ENCODE measurements at places on chromosomes 1 and 21.

DNA sequence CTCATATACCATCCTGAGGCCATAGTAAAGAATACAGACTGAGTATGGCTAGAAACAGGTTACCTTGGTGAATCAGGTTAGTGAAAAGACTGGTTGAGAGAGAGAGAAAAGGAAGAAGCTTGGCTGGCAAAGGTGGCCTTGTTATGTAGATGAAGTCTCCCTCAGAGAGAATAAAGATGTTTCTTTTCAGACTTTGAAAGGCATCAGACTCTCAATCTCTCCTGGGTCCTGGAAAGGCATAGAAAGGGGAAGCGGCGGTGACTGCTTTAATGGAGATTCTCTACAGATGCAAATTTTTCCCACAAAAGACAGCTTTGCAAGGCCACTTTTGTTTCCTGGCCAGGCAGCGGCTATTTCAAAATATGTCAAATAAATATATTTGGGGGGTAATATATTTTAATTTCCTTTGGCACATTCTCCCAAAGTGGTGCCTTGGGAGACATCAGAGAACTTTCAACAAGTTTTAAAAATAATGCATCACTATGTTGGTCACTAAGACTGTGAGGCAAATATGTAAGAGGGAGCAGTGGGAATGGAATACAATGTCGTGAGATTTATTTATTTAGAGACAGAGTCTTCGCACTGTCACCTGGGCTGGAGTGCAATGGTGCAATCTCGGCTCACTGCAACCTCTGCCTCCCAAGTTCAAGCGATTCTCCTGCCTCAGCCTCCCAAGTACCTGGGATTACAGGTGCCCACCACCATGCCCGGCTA lies 46.1 kb downstream of the NPHS2 start:
- DNase-seq = no peak

GRCh38 chr1:216614011-216614934 lies 109.0 kb downstream of the ESRRG start:
- no peak for DNase-seq

DNA sequence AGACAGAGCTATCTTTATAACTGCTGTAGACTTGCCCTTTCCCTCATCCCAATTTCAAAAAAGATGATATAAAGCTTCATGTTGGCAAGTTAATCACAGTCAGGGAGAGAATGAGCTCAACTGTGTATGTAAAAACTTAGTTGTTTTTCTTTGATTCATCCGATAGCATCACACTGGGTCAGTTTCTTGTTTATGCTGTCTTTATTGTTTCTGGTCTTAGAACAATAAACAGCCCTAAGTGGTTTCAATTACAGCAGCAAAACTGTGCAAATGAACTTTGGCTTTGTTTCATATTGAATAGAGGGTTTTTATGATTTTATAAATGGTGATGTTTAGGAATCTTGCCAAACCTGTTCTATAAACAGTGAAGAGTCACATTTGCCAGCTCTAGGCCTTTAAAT lies 423.8 kb upstream of the CXADR start:
- no peak for DNase-seq

- DNase-seq = no peak
These were observed 326.1 kb downstream of the MRPL39 start for GRCh38 chr21:25281134-25281533.

DNA sequence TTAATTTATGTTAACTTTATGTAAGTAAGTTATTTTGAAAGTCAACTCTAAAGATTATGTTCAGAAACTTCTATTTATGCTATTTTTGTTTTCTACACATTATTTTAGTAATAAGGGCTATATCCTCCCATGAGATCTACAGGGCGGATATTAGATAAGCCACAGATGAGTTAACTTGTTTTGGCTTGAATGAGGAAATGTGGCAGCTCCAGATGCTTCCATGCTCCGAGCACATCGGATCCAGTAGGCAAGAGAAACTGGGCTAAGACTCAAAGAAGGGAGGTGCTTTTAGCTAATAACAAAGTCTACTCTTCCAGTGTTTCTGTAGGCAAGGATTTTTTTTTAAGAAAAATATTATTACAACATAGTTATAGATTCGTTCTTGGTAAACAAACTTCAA lies 20.0 kb upstream of the LAMC1 start:
- no peak for DNase-seq

- no peak for DNase-seq
These were observed 795.2 kb upstream of the TMPRSS15 start for GRCh38 chr21:19198801-19199200.

GRCh38 chr1:64540265-64540791 lies 70.4 kb downstream of the CACHD1 start:
- DNase-seq = no peak

DNA sequence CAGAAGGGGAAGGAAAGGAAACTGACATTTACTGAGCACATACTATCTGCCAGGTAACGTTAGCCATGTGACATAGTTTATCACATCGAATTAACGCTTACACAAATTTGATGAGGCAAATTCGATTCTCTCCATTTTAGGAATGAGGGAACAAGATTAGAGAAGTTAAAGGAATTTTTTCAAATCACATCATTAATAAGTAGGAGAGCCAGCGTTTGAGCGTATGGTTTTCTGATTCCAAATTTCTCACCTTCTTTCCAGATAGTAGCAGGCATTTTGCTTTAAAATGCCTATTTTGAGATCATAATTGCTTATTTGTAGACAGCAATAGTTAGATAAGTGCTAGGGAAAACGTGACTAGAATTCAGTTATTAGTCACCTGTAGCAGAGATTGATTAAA lies 19.3 kb downstream of the FMO3 start:
- no peak for DNase-seq

GRCh38 chr1:38151399-38151798 lies 104.8 kb upstream of the POU3F1 start:
- DNase-seq = no peak

GRCh38 chr1:197339106-197340060 lies 71.3 kb downstream of the CRB1 start:
- no peak for DNase-seq

GRCh38 chr1:90155721-90156487 lies 161.0 kb downstream of the ZNF326 start:
- no peak for DNase-seq

DNA sequence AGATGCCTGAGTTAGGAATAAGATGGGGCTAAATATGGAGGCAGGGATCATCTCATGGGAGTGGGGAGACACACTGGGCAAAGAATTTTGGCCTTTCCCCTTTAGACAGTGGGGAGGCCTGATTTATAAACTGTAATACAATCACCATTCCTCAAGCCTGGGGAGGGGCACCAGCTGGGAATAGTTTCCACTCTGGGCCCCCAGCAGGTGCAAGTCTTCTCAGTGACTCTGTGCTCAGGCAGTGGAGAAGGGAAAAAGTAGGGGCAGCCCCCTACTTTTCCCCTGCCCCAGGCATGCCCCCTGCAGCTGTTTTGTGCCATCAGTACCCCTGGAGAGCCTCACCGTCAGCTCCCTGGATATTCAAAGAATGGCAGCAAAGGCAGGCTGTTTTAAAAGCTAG lies 19.1 kb downstream of the COA7 start:
- no peak for DNase-seq

DNA sequence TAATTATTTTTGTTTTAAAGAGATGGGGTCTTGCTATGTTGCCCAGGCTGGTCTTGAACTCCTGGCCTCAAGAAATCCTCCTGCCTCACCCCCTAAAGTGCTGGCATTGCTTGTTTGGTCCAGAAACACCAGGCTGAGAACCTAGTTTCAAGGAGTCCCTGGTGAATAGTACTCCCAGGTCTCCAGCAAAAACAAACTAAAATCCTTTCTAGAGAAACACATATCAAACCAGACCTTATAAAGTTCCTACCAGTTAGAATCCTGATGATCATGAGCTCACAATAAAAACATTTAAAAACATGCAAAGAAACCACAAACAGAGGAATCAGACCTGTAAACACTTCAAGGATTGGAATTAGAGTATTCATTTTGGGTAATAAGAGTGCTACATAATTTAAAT lies 34.4 kb upstream of the PADI1 start:
- DNase-seq = no peak

DNA sequence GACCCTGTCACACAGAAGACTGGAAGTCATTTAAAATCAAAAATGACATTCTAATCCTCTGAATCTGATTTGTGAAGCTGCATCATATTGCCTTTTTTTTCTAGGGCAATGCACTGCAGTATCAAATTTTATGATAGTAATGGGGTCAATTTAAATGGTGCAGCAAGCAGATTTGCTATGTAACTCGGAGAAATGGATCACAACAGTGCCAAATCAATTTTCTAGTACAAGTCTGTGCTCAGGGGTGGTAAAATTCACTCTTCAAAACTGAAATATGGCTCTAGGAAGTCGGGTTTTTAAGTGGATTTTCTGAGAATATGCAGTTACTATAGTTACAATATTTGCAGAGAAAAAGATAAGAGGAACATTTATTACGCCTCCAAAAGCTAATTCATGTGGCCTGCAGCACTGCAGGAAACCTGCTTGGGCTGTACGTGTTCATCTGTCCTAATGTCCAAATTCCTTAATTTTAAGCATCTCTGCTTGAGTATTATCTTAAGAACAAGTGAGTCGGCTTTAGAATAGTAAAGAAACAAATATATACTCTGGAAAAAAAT lies 31.5 kb downstream of the HLCS start:
- no peak for DNase-seq

DNA sequence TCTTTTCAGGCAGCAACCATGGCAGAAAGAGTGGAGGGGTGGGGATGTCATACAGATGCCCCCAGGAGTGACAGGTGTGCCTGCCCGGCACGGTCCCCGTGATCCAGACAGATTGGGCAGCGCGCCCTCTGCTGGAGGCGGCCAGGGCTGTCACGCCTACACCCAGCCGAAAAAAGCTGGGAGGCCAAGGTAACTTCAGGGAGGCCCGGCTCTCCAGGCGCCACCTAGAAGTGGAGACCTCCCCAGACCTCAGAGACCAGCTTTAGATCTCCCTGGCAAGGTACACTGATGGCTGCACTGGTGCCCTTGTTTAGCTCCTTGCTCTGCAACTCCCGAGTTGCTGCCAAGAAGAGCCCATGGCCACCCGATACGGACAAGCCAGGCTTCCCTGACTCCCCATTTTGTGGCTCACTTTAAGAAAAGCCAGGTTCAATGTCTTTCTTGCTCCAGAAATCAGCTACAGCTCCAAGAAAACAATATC lies 6.6 kb downstream of the GOLT1A start:
- peak; percentile 55 for DNase-seq

DNA sequence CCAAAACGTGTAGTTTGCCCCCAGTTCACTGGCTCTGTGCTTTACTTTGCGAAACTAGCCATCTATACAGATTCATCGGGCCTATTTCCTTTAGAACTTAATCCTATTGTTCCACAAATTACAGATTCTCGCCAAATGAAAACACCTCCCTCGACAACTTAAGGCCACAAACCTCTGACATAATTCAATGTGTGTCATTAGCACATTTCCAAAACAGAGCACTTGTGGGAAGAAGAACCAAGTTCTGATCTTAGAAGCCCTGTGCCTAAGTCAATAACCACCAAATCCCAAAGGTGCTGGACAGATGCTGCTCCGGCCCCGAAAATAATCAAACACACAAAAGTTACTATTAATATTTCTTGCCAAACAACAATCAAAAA lies 93.9 kb downstream of the SLC45A1 start:
- no peak for DNase-seq

- DNase-seq = no peak
These were observed 19.1 kb downstream of the RAB7B start for GRCh38 chr1:205983925-205984725.

DNA sequence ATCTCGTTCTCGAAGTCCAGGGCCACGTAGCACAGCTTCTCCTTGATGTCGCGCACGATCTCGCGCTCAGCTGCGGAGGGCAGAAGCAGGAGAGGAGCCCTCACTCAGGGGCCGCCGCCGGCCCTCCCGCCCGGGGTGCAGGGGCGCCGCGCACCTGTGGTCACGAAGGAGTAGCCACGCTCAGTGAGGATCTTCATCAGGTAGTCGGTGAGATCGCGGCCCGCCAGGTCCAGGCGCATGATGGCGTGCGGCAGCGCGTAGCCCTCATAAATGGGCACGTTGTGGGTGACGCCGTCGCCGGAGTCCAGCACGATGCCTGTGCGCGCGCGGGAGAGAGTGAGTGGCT lies 1.8 kb downstream of the ACTA1 start:
- DNase-seq = no peak

GRCh38 chr1:95252422-95252821 lies 18.4 kb downstream of the RWDD3 start:
- DNase-seq = no peak

DNA sequence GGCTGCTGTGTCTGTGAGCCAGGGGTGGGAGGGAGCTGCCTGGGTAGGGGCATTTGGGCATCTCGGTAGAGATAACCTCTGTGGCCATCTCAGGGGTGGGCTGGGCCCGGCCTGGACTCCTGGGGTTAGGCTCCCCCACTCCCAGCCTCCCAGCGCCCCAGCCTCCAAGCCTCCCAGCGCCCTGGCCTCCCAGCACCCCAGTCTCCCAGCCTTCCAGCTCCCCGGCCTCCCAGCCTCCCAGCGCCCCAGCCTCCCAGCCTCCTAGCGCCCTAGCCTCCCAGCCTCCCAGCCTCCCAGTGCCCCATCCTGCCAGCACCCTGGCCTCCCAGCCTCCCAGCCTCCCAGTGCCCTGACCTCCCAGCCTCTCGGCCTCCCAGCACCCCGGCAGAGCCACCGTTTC lies 85.1 kb upstream of the TTC34 start:
- DNase-seq = no peak

DNA sequence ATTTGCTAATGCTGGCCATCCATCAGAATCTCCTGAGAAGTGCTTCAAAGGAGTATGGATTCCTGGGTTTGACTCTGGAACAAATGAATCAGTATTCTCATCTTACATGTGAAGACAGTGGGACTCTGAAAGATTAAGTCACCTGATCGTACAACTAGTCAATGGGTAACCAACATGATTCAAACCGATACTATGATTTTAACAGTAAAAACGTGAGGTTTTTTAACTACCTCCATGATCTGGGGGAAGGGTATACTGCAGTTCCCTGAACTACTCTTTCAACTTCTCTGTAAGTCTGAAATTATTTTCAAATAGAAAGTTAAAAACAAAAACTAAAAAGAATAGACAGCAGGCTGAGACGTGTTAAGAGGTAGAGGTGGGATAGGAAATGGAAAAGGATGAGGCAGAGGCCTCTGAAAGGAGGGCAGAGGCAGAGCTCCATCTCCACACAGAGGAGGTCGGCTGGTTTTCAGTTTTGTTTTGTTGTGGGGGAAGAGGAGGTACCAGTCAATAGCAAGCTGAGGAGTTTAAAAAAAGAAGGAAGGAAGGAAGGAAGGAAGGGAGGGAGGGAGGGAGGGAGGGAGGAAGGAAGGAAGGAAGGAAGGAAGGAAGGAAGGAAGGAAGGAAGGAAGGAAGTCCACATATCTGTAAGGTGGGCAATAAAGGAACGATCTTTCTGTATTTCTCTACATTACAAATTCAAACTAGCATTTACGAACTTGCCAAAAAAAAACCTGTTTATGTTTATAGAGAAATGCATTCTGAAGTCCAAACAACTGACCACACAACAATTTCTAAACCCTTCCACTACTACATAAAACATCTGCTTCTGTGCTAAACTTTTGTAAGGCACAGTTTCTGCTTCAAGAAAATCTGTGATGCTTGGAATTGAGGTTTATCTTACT lies 213.1 kb downstream of the RERE start:
- DNase-seq = peak; percentile 37

- no peak for DNase-seq
These were observed 7.6 kb upstream of the CPT2 start for GRCh38 chr1:53189061-53189460.

Data from stimulated activated naive CD4-positive, alpha-beta T cell treated with Interleukin-2 at 50 U/mL for 16 hours (primary cell).